Activated CD8-positive, alpha-beta memory T cell treated with anti-CD3 and anti-CD28 coated beads, Interleukin-2, amount 10 ng/mL, durations not matched to agents 7 days and 5 days (primary cell): ENCODE measurements at places on chromosomes 3 and 15. TPM values are rescaled to one million over a fixed set of nuclear protein-coding genes. Genes with fewer than 3 reads are reported as not detected.

The ECE2 gene
- not detected for total RNA-seq

The SAXO2 gene
- not detected for total RNA-seq

The ZBTB20 gene
- 10.2 TPM for total RNA-seq

The PSTPIP1 gene
- total RNA-seq: 255 TPM

The GNAT1 gene
- not detected for total RNA-seq

The VPS39 gene
- 58.7 TPM for total RNA-seq

The SLC51B gene
- not detected for total RNA-seq

The FSTL1 gene
- 1.3 TPM for total RNA-seq

The HRG gene
- total RNA-seq: not detected

The GOLGA8G gene
- not detected for total RNA-seq

The ITGA11 gene
- 0.02 TPM for total RNA-seq

The APOD gene
- 9.3 TPM for total RNA-seq

The SLC24A5 gene
- not detected for total RNA-seq

The CMTM8 gene
- 4.0 TPM for total RNA-seq

The RUBCN gene
- total RNA-seq: 58.9 TPM

The EPB42 gene
- total RNA-seq: not detected

The CILP gene
- total RNA-seq: 0.05 TPM

The WDR82 gene
- 114 TPM for total RNA-seq

The SLC28A2 gene
- total RNA-seq: not detected

The ROPN1 gene
- not detected for total RNA-seq

The CHRD gene
- total RNA-seq: not detected
